ENCODE measurements at places on chromosomes 1 and 21.
A peak's percentile ranks its signal among the peaks of the same experiment; 100 is the strongest.

- peak; percentile 69 for DNase-seq
These were observed 5.9 kb upstream of the FNDC5 start for GRCh38 chr1:32876341-32877210.

GRCh38 chr1:187262731-187263130 lies 434.0 kb downstream of the PLA2G4A start:
- DNase-seq = no peak

GRCh38 chr21:18178509-18178908 lies 66.1 kb upstream of the CHODL start:
- DNase-seq = no peak

- no peak for DNase-seq
These were observed 7.3 kb downstream of the SON start for GRCh38 chr21:33549848-33550771.

DNA sequence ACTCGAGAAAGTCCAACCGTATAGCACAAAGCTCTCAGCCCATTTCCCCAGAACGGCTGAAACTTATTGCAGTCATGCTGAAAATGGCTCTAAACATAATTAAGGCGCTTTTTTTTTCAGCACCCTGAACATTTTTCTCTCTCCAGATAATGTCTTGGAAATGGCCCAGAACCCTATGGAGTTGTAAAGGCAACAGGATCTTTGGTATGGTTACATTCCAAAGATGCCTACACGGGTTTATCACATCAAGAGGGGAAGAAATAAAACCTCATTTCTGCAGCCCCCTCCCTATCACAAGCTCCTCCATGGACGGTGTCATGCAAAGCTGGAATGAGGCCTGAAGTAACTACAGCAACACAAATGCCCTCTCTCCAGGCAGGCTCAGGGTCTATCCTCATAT lies 126.4 kb upstream of the GALNT2 start:
- DNase-seq = no peak

DNA sequence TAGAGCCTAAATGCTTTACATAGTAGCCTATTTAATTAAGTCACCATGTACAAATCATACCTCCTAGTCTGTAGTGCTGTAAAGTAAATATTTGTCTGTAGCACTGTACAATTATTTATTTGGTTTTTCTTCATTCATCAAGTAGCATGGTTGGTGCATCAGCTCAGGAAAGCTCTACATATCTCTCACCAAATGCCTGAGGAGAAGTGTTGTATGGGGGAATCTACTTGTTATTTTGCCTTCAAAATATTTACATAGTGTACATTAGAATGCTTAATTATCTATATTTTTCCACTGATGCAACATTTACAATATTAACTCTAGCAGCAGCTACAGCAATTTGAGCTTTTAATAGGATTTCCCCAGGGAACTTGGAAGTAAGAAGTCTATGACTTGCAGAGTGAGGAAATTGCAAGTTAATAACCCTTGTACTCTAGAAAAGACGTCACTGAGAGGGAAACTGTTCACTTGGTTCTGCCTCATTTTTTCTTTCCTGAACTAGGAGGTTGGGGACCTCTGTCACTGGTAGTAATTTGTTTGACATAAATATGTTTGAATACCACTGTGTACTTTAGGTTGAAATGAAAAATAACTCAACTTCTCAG lies 207.4 kb downstream of the PDE4B start:
- no peak for DNase-seq

- DNase-seq = no peak
These were observed 68.5 kb upstream of the DUSP10 start for GRCh38 chr1:221810406-221810805.

GRCh38 chr1:211019266-211019665 lies 114.7 kb downstream of the KCNH1 start:
- no peak for DNase-seq

GRCh38 chr1:211828584-211829342 lies 1.8 kb downstream of the LPGAT1 start:
- no peak for DNase-seq

GRCh38 chr1:91152331-91152730 lies 130.5 kb upstream of the ZNF644 start:
- no peak for DNase-seq

GRCh38 chr1:117537291-117537920 lies 68.4 kb upstream of the TENT5C start:
- no peak for DNase-seq

DNA sequence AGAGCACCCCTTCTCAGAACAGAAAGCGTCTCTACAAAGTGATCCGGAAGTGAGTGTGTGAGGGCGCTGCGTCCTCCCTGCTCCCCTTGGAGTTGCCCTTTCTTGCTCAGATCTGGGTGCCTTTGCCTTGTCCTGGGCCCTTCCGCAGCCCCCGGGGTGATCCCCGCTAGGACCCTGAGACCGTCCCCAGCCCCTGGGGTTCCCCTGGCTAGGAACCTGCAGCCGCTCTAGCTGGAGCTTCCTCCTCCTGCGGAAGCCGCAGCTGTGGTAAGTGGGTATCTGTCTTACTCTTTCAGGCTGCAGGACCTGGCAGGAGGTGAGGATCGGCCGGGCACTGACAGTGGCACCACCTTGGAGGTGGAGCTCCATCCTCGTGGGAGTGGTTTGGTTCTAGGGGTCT lies 11.2 kb downstream of the RRP1 start:
- no peak for DNase-seq

GRCh38 chr1:3283849-3284248 lies 170.6 kb upstream of the ARHGEF16 start:
- DNase-seq = no peak

DNA sequence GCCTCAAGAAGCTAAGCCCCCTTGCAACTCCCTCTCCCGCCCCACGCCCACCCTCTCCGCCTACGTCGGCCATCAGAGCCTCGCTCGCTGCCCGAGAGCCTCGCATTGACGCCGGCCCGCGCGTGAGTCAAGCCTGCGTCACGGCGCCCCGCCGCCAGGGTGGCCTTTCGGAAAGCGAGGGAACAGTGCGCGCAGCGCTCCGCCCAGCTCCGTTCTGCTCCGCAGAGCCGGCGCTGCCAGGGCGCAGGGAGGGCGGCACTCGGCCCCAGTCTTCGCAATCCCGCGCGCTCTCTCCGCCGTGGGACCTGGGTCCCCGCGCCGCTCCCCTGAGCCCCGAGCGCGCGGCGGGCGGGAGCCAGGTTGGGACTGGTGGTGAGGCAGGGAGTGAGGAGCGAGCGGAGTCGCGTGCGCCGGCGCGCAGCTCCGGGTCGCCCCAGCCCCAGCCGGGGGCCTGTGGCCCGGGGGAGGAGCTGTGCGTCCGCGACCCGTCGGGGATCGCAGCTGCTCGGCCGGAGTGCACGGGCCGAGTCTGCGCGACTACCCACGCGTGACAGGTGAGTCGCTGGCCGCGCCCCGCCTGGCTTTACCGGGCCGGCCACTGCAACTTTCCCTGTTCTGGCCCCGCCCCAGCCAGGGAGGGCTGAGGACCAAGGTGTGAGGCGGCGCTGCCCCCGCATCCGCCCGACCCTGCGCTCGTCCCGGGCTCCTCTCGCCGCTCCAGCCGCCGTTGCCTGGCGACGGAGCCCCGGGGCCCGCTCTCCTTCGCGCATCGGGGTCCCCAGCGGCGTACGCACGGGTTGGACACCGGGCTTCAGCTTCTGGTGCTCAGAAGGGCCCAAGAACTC lies at the start of gene SLC6A17:
Gene SLC6A17 (plus strand): TSS at position 165 of the 845 bp plus-strand sequence. CDS start 16,436 bp downstream, outside the sequence.
- no peak for DNase-seq

DNA sequence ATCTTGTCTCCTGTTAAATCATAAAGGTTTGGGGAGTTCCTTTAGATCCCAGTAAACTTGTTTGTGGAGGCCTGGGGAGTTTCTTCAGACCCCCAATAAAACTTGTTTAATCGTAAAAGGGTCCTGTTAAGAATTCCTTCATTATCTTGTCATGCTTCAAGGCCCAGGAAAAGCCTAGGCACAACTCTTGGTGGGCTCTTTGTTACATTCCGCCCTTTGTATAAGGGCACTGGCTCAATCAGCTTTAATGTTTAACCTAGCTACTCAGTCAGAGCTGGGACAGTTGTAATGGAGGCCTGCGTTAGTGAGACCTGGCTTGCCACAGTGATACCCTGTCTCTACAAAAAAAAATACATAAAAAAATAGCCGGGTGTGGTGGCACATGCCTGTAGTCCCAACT lies 77.2 kb downstream of the MPZL1 start:
- no peak for DNase-seq

DNA sequence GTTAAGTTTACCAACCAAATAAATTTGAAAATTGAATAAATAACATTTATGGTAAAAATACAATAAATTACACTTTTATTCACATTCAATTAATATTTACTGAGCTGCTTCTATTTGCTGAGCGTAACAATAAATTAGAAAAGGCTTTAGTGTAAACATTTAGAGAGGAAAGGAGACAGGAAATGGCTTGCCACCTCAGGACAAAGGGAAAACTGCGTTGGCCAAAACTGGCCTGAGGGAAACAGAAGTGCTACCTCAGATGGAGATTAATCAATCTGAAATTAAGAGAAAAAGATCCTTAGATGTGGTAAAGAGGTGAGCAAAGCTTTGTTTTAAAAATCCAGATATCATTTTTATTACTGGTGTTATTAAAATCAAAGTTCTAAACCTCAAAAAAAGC lies 128.0 kb downstream of the SLC44A5 start:
- no peak for DNase-seq

DNA sequence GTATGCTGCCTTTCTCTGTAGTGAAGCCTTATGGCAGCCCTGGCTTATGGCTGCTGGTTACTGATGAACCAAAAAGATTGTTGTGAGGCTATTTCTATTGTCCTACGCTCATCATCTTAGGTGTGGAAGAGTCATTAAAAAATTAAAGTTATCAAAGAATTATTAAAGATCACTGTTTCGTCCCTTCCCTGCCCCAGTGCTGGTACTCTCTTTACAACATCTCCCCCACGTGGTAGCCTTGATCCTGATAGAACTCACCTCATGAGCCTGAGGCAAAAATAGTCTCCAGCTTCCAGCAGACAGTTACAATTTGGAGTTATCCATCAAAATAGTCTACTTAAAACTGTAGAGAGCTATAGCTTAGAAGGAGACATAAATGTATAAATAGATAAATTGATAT lies 201.5 kb downstream of the S1PR1 start:
- DNase-seq = peak; percentile 4

DNA sequence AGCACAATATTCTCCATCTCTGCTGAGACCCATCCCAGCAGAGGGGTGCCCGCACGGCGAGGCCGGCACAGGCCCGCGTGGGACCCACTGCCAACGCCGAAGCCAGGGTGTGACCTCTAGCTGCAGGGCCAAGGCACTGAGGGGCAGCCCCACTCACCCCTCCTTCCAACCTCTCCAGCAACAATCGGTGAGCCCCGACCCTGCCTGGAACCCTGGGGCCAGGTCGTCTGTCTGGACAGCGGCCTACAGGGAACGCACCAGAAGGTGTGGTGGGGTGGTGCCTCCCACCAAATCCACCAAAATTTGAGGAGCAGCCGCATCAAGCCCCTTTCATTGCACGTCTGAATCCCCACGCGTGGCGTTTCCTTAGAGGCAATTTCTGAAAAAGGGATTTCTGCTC lies 63.0 kb upstream of the ADARB1 start:
- DNase-seq = no peak

- DNase-seq = no peak
These were observed 12.0 kb upstream of the ARHGEF19 start for GRCh38 chr1:16224472-16224871.

- no peak for DNase-seq
These were observed 341.7 kb upstream of the ADGRL2 start for GRCh38 chr1:81459043-81459442.

DNA sequence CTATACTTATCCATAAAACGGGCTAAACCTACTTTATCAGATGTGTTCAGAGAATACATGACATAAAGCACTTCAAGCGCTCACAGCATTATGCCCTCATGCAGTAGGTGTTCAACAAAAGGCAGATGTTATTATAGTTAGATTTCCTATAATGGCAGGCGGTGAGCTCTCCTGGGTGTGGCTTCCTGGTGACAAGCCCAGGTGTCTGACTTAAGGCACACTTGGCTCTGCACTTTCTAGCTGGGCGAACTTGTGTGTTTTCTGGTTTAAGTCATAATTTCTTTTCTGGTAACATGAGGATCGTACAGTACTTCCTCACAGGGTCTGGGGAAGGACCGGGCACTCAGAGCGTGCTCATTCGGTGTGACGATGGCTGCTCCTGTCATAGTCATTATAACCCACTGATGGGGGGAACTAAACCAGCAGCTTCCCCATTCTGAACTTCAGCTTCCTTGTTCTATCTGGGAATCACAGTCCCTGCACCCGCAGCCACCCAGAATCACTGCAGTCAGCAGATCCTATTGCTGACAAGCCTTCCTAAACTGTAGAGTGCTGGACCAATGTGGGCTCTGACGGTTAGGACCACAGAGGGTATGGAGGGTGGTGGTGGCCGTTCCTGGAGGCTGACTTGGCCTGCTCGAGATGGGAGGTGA lies 52.8 kb downstream of the IGSF21 start:
- DNase-seq = no peak

- DNase-seq = no peak
These were observed 111.2 kb downstream of the IFI44 start for GRCh38 chr1:78760858-78761257.

Measured in CD4-positive, alpha-beta T cell treated with Interleukin-6 for 4 hours (primary cell).